ENCODE measurements at places on chromosomes 11 and 22.
A peak's percentile ranks its signal among the peaks of the same experiment; 100 is the strongest.

- no peak overlapping the region for H3K27ac ChIP-seq
- peaks cover 2% of the 10 kb centered on the region for H3K27me3 ChIP-seq
- peak; percentile 72 for DNase-seq
Measured at GRCh38 chr11:120929664-120930154, 94.2 kb upstream of the TBCEL start.

DNA sequence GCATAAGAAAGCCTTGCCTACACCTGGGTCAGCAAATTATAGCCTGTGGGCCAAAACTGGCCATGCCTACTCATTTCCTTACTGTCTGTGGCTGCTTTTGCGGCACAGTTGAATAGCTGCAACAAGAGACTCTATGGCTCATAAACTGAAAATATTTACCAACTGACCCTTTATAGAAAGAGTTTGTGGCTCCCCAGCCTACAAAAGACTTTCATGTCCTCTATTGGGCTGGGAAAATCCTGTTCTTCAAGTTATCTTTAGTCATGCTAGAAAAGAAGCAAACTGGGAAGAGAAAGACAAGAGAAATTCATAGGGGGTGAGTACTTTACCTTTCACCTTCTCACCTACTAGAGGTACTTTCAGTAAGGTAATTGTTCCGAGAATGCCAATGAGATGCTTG is 175.1 kb downstream of the SWAP70 start:
- H3K4me3 ChIP-seq, result no peak overlapping the region
- no peaks in the 10 kb centered on the region for H3K4me1 ChIP-seq
- no peak overlapping the region for H3K27ac ChIP-seq
- H3K36me3 ChIP-seq, result peaks cover 10% of the 10 kb centered on the region

DNA sequence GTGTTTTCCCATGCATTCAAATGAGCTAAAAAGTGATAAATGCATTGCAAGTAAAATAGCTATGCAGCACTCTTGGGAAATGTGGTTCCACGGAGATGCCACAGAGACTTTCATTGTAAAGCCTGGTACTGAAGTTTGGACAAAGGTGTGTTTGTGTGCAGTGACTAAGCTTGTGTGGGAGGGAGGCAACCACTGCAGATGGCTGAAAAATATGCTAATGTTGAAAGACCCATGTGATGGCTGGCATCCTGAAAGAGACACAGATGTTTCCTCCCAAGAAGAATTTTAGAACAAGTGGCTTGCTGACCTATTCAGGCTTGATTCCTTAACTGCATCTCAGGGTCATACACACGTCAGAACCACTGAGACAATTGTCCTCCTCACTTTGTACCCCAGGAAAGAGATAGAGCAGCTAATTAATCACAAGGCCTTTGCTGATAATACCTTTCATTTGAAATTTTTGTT is 73.8 kb downstream of the FAM76B start:
- H3K27me3 ChIP-seq, result no peaks in the 10 kb centered on the region
- peak overlapping the region; percentile 95 for H3K27ac ChIP-seq
- peak overlapping the region; percentile 48 for H3K4me3 ChIP-seq
- DNase-seq, result peak; percentile 6
- H3K4me1 ChIP-seq, result peaks cover 48% of the 10 kb centered on the region

- no peak overlapping the region for H3K27ac ChIP-seq
- DNase-seq, result no peak
- no peaks in the 10 kb centered on the region for H3K36me3 ChIP-seq
- no peak overlapping the region for H3K4me3 ChIP-seq
- no peaks in the 10 kb centered on the region for H3K4me1 ChIP-seq
- H3K27me3 ChIP-seq, result no peaks in the 10 kb centered on the region
Measured at GRCh38 chr11:111680486-111681175, 78.4 kb downstream of the SIK2 start.

DNA sequence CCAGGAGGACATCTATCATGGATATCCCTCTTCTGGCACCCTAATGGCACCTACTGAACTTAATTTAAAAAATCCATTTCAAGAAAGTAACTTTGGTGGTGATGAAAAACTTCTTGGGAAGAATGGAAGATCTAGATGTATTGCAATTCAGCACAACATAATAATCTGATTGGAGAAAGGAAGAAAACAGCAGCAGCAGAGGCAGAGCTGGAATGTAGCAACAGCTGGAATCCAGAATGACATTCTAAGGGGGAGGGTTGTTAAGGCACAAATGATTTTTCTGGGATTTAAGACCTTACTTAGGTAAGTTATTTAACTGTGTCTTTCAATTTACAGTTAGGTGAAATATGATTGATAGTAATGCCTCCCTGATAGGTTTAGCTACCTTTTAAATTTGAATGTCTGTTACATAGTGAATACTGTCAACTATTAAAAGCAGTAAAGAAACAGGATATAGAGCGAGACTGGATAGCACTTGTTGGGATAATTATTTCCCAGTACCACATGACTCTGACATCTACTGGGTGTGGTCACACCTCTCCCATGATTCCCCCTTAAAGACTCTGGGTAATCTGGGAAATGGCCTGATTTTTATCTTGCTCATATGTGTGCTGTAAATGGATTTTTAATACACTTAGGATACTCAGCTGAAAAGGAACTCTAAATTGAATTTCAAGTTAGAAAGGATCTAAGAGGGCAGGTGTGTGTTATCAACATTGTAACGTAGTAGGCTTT is 11.7 kb downstream of the CAPRIN1 start:
- H3K4me3 ChIP-seq, result peak overlapping the region; percentile 31
- H3K27me3 ChIP-seq, result peaks cover 2% of the 10 kb centered on the region
- peaks cover 23% of the 10 kb centered on the region for H3K4me1 ChIP-seq
- H3K36me3 ChIP-seq, result peaks cover 13% of the 10 kb centered on the region
- DNase-seq, result no peak

DNA sequence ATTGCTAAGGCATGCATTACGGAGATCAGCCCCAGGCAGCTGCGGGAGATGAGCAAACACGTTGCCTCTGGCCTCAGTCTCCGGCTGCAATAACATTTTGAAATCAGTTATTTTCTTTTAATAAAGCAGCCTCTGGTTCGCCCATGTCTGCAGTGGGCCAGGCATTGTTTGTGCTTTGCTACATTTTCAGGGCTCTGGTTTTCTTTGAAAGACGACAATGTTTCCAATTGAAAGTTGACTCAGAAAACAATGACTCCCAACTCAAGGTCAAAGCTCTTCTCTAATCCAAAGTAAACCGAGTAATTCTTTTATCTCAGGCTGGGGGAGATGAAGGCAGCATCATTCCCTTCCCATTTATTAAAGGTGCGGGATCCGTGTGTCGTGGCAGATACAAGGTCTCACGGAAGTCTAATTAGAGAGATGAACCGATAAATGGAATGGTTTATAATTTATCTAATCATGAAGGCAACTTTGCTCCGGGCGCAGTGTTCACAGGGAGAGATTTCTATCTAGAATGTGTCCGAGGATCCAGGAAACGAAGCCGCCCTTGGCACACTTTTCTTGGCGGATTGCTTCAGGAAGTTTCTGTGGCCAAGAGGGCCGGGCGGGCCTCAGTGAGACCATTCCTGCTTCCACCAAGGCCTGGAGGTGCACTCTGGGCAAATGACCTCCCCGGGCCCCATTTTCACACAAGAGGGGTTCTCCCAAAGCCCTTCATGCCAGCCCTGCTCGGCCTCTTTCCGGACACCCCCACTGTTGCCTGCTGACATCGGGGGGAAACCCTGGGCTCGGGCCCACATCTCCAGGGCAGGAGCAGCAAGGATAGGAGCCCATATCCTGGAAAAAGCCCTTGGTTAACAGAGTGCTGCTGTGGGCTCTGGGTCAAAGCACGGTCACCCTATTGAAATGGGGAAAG is 811.4 kb downstream of the BRD1 start:
- H3K27me3 ChIP-seq, result peaks cover 4% of the 10 kb centered on the region
- no peaks in the 10 kb centered on the region for H3K36me3 ChIP-seq
- H3K27ac ChIP-seq, result no peak overlapping the region
- no peak overlapping the region for H3K4me3 ChIP-seq

DNA sequence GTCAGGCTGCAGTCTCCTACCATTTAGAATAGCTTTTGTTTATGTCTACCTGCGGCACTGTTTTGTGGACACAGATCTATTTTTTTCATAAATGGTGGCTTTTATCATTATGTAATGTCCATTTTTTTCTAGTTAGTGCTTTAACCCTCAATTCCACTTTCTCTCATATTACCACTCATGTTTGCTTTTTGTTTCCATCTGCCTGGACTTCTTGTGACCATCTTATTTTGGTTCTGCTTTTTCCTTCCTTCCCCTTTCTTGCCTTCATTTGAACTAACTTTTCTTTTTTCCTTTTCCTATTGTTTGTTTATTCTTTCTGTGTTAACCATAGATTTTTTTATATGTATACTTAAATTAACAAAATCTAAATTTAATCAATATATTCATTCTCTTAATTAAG is 98.5 kb upstream of the SLC22A12 start:
- no peak overlapping the region for H3K27ac ChIP-seq
- H3K36me3 ChIP-seq, result no peaks in the 10 kb centered on the region
- H3K4me1 ChIP-seq, result peaks cover 3% of the 10 kb centered on the region
- peaks cover 8% of the 10 kb centered on the region for H3K27me3 ChIP-seq

GRCh38 chr11:18526521-18527296 is at the start of gene TSG101:
TSS of gene TSG101 (minus strand) at chr11:18526942. CDS start at chr11:18526816, 126 bp downstream.
- peaks cover 14% of the 10 kb centered on the region for H3K36me3 ChIP-seq
- peaks cover 14% of the 10 kb centered on the region for H3K27me3 ChIP-seq
- peak; percentile 96 for DNase-seq
- peak within 1 kb of the TSS; percentile 99 for H3K4me3 ChIP-seq
- peaks cover 20% of the 10 kb centered on the region for H3K4me1 ChIP-seq

GRCh38 chr11:66593303-66593635 is 284 bp downstream of the CCS start:
- peaks cover 7% of the 10 kb centered on the region for H3K27me3 ChIP-seq
- DNase-seq, result no peak
- no peaks in the 10 kb centered on the region for H3K36me3 ChIP-seq
- peak overlapping the region; percentile 99 for H3K4me3 ChIP-seq

GRCh38 chr22:19892257-19892879 is 37.7 kb upstream of the GNB1L start:
- peak overlapping the region; percentile 52 for H3K27ac ChIP-seq
- peaks cover 33% of the 10 kb centered on the region for H3K4me1 ChIP-seq
- H3K27me3 ChIP-seq, result peaks cover 12% of the 10 kb centered on the region
- H3K36me3 ChIP-seq, result peaks cover 4% of the 10 kb centered on the region

- H3K27ac ChIP-seq, result no peak overlapping the region
- peaks cover under 1% of the 10 kb centered on the region for H3K27me3 ChIP-seq
- peaks cover 3% of the 10 kb centered on the region for H3K4me1 ChIP-seq
- no peaks in the 10 kb centered on the region for H3K36me3 ChIP-seq
- no peak overlapping the region for H3K4me3 ChIP-seq
Measured at GRCh38 chr11:30312243-30312642, 10.7 kb upstream of the ARL14EP start.

GRCh38 chr11:44607987-44608386 is 42.5 kb downstream of the CD82 start:
- H3K27ac ChIP-seq, result no peak overlapping the region
- H3K4me1 ChIP-seq, result peaks cover 13% of the 10 kb centered on the region
- no peak for DNase-seq
- H3K27me3 ChIP-seq, result peaks cover 4% of the 10 kb centered on the region
- H3K36me3 ChIP-seq, result no peaks in the 10 kb centered on the region

GRCh38 chr11:119055901-119056300 is 1.1 kb downstream of the HYOU1 start:
- H3K27ac ChIP-seq, result peak overlapping the region; percentile 39
- peaks cover 17% of the 10 kb centered on the region for H3K4me1 ChIP-seq
- no peak for DNase-seq
- H3K27me3 ChIP-seq, result peaks cover 9% of the 10 kb centered on the region
- H3K4me3 ChIP-seq, result peak overlapping the region; percentile 92

DNA sequence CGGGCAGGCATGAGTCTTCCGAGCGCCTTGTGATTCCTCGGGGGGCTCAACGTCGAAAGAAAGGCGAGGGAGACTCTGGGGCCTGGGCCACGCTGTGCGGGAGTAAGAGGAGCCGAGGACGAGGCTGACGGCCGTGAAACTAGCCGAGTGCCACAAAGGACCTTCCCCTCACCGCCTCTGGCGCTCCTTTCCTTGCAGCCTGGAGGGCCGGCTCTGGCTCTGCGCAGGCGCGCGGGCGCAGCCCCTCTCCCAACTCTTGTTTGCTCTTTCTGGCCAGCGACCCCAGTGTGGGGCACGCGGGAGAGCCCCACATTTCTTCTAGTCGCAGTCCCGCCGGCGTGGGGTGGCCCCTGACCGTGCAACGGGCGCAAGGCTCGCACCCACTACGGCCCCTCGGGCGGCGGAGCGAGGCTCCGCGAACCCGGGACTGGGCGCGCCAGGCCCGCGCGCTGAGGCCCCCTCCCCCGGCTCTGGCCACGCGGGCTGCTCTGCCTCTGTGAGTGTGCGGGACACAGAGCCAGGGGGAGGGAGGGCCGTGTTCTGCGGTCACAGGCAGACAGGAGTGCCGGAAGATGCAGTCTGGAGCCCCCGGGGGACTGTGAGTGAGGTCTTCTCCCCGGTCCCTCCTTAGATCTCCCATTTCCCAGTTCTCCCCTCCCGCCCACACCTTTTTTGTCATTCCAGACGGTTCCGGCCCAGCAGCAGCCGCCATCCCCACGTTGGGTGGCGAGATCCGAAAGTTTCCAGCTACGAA is 1.0 kb upstream of the TOB2 start:
- H3K27me3 ChIP-seq, result peaks cover 29% of the 10 kb centered on the region
- H3K4me1 ChIP-seq, result peaks cover 30% of the 10 kb centered on the region

- peaks cover 2% of the 10 kb centered on the region for H3K27me3 ChIP-seq
- no peak overlapping the region for H3K4me3 ChIP-seq
- peaks cover under 1% of the 10 kb centered on the region for H3K4me1 ChIP-seq
- H3K27ac ChIP-seq, result no peak overlapping the region
Measured at GRCh38 chr11:45265969-45266675, 20.0 kb downstream of the SYT13 start.

DNA sequence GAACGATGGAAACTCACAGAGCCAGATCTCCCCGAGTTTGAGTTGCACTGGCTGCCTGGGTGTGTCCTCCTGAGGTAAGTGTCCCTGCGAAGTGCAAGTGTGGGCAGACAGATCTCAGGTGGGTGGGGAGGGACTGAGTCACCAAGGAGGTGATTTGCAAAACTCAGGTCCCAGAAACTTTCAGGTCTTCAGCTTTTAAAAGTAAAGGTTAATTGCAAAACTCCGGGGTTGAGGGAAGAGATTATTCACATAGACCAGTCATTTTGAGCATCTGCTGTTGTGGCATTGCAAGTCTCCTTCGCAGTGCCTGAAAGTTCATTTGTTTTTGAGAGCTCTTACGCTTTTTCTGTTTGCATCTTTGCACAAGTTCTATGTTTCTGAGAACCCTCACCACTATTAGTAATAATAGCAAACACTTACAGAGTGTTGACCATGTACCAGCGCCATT is 7.1 kb downstream of the CD44 start:
- H3K27me3 ChIP-seq, result no peaks in the 10 kb centered on the region
- no peak for DNase-seq
- no peak overlapping the region for H3K27ac ChIP-seq
- peaks cover 26% of the 10 kb centered on the region for H3K4me1 ChIP-seq

GRCh38 chr11:1126935-1127663 is 30.7 kb upstream of the MUC5AC start:
- no peaks in the 10 kb centered on the region for H3K36me3 ChIP-seq
- no peak overlapping the region for H3K27ac ChIP-seq
- H3K4me3 ChIP-seq, result no peak overlapping the region
- DNase-seq, result peak; percentile 2
- H3K27me3 ChIP-seq, result peaks cover 5% of the 10 kb centered on the region

Measured in endothelial cell (in vitro differentiated cells).